ENCODE measurements at places on chromosomes 6 and 20. TPM values are rescaled to one million over a fixed set of nuclear protein-coding genes. Genes with fewer than 3 reads are reported as not detected.

DNA sequence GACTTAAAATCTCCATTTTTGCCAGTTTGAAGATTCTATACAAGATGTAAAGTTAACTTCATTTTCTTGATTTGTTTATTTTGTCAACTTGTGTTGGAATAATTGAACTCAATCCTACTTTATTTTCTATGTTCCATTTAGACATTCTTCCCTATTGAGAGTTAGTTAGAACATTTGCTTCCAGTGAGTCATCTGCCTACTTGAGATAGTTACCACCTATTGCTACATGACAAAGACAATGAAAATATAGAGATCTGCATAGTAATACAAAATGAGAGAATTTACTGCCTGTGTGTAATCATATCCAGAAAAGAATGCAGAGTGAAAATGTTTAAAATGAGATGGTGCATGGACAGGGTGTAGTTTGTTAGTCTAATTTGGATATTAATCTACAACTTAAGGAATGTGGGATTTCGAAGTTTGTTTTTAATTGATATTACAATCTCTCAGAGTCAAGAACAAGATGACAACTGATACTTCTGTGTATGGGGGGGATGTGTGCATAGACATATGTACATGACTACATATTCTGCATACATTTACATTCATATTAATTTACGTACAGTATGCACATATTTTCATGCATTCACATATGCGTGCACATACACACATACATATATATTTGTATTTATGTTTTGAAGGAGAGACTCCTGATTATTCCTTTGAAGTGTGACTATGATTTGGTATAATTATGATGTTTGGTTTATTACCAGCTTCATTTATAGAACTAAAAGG lies 420.1 kb downstream of the NKAIN2 start:
- DNase-seq, result no peak

DNA sequence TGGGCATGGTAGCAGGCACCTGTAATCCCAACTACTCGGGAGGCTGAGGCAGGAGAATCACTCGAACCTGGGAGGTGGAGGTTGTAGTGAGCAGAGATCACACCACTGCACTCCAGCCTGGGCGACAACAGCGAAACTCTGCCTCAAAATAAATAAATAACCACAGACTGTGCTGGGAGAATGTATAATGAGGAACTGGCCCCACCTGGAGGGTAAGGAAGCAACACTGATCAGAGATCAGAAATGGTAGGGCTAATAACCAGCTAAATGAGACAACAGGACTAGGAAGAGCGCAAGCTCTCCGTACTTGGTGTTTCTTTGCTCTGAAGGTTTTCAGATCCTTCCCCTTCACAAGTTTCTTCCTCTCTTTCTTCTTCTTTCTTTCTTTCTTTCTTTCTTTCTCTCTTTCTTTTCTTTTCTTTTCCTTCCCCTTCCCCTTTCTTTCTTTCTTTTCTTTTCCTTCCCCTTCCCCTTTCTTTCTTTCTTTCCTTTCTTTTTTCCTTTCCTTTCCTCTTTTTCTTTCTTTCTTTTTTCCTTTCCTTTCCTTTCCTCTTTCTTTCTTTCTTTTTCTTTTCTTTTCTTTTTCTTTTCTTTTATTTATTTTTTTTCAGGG lies 14.6 kb downstream of the CCM2L start:
- DNase-seq, result no peak

GRCh38 chr6:139891471-139891870 lies 517.0 kb upstream of the CITED2 start:
- DNase-seq, result no peak

DNA sequence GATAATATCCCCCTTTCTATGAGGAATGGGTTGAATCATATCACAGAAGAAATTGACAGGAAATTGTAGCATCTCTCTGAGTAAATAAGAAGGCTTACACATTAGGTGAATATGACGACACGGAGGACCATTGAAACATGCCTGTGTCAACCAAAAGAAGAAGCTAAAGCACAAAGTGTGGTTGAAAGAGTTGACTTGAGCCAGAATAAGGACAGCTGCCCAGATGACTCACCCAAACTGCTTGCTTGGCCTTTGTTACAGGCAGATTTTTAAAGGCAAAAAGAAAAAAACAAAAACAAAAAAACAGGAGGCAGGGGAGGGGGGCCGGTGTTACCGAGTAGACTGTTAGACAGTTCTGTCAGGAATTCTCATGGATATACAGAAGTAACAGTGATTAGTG lies 129.8 kb upstream of the EDN1 start:
- DNase-seq, result peak; percentile 60

- DNase-seq, result no peak
Observed at GRCh38 chr6:10964684-10965083, 77.8 kb downstream of the SYCP2L start.

GRCh38 chr20:57980506-57980905 lies 247.9 kb downstream of the ANKRD60 start:
- no peak for DNase-seq

- DNase-seq, result no peak
Observed at GRCh38 chr20:61605283-61605682, 353.2 kb downstream of the CDH4 start.

GRCh38 chr6:148432462-148433195 lies 90.0 kb downstream of the SASH1 start:
- peak; percentile 89 for DNase-seq

- no peak for DNase-seq
Observed at GRCh38 chr6:43819958-43820357, 49.9 kb downstream of the VEGFA start.

DNA sequence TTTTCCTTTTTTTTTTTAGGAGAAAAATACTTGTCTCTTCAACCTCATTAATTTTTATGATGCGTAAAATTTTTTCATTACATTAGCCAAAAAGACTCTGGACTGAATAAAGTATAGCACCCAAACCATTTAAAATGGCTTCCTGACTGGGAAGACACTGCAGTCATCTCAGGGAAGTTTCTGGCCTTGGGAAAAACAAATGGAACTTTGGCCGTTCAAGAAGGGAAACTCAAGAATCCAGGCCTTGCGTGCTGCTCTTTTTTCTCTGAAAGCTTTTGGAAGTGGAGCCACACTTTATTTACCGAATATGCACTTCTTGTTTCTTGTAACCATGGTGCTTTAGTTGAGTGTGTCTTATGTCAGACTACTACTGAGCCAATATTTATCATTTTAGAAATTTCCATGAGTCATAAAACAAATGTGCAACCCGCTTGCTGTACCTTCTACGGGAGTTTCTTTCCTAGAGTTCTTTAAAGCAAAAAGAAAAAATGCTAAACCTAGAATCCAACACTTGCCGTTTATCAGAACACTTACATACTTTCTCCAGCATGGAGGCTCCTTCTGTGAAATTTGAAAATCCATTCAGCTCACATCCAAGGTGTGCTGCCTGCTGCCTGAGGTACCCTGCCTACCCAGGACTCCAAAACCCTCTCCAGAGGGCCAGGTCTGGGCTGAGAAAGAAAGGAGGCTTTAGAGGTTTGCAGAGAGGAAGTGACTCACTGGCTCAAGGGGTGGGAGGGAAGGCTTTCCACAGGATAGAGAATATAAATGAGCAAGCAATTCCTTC lies 11.5 kb upstream of the DSTN start:
- peak; percentile 97 for DNase-seq

- peak; percentile 78 for DNase-seq
Observed at GRCh38 chr6:39188098-39188450, 41.2 kb downstream of the KCNK5 start.

GRCh38 chr6:116695401-116695800 lies 14.4 kb downstream of the KPNA5 start:
- DNase-seq, result no peak

DNA sequence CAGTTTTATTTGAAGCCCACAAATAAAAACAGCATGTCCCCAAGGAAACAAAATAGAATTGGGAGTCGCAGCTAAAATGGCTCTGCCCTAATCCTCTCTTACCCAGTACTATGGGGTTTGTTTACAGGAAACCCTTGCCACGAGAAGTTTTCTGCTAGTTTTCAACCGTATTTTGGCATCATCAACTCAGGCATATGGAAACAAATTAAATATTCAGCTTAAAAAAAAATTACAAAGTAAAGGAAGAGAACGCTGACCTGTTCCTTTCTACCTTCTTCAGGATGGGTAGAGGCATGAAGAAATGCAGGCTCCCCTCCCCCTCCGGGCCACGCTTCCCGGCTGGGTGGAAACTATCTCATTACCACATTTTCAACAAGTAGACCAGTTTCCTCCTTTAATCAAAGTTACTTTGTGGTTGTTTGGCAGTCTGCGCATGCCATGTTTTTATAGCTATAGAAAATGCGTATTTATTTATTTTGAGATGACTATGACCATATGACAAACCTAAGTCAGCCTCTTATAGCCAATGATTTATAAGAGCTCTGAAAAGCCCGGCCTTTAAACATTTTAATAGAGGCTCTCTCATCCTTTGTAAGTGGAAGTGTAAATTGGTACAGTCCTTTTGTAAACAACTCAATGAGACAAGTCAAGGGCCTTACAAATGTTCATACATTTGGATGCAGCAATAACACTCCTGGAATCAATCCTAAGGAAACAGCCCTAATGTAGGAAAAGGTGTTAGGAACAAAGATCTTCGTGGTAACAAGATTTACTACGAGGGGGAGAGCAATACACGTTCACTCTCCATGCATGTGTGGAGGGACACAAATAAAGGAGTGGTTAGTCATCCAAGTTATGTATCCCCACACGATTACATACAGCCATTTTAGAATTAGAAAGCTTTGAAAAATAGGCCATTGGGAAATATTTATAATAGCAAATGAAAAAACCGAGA lies 16.1 kb upstream of the ZNF217 start:
- peak; percentile 40 for DNase-seq

DNA sequence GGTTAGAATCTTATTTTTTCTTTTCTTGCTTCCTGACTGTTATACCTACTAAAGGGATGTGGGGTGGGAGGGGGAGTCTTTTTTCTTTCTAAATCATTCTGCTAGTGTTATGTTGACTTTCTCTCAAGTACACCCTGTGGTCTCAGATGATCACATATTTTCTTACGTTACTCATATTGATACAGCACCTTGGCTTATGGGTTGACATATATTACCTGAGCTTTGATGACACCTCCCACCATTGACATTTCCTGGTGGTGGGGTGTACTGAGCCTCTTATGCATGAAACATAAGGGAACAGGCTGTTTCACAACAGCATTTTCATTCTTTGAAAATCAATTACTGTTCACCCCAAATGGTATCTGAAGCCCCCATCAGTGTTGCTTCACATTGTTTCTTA lies 169.8 kb downstream of the MMS22L start:
- no peak for DNase-seq

DNA sequence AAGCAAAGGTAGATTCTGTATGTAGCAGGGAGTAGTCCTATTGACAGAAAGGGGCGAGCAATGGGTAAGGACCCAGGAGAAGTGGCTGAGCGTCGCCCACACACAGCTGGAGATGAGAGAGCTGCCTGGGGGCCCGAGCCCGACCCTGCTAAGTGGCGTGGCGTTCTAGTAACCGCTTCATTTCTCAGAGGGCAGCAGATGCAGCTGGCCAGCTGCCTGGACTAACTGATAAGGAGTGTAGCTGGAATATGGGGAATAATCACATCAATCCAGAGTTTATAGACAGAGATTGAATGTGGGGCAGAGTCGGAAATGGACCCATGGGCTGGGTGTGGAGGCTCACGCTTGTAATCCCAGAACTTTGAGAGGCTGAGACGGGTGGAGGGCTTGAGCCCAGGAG lies 64.4 kb downstream of the EZR start:
- DNase-seq, result no peak

DNA sequence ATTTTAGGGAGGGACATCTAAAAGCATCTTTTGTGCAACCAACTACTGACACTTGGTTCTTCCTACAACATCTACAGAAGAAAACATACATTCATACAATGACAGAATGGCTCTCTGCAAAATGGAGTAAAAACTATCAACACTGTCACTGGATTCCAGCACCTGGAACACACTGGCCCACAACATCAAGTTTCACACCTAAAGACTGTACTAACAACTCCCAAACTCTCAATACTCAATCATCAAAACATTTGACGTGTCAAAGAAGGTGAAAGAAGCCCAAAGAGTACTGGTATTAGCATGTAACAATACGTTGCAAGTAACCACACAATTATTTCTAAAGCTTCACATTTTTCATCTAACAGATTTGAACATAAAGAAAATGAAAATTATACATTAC lies 2.1 kb downstream of the CPNE1 start:
- no peak for DNase-seq

- DNase-seq, result no peak
Observed at GRCh38 chr6:51513891-51514747, 573.3 kb downstream of the PKHD1 start.

DNA sequence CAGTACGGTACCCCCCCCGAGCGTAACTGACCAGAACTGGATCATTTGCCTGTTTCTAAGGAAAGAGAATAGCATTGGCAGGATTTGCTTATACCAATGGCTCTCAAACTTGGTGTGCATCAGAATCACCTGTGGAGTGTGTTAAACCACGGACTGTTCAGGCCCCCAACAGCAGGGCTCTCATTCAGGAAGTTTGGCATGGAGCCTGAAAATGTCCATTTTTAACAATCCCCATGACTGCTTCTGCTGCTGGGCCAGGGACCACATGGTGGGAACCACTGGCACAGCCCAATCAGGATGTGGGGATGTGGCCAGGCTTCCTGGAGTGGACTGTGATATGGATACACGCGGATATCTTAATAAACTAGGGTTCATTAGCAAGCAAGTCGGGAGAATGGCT lies 53.9 kb downstream of the GTF2H5 start:
- DNase-seq, result peak; percentile 14

GRCh38 chr20:40435146-40435895 lies 253.7 kb downstream of the MAFB start:
- DNase-seq, result no peak

DNA sequence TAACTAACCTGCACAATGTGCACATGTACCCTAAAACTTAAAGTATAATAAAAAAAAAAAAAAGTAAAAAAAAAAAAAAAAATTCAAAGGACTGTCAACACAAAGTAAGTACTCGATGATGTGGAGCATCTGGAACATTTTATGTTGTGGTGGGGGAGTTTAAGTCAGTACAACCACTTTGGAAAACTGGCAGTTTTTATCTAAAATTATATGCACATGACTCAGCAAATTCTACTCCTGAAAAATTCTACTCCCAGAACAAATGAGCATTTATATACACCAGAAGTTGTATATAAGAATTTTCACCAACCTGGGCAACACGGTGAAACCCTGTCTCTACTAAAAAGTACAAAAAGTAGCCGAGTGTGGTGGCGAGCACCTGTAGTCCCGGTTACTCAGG lies 36.9 kb upstream of the CCDC28A start:
- no peak for DNase-seq

- no peak for DNase-seq
Observed at GRCh38 chr6:36586606-36587005, 7.6 kb upstream of the SRSF3 start.

DNA sequence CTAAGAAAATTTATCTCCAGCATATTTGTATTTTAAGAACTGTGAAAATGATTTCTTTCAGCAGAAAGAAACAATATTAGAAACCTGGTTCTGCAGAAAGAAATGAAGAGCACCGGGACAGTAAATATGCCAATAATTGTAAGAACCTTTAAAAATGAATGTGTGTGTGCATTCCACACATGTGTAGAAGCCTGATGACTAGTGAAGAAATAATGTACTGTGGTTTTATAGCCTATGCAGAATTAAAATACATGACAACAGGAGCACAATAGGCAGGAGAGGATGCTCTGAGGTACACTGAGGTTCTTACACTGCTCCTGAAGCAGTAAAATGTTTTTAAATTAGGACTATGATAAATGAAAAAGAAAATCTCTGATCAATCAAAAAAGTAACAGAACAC lies 48.9 kb downstream of the SNX14 start:
- no peak for DNase-seq

GRCh38 chr6:123022975-123023374 lies 26.9 kb downstream of the CLVS2 start:
- DNase-seq, result peak; percentile 30

GRCh38 chr6:130600880-130601341 lies 226.3 kb upstream of the SMLR1 start:
- no peak for DNase-seq

LAMA2 gene
- 146 TPM for polyA plus RNA-seq

CDSN gene
- polyA plus RNA-seq, result not detected

GSTA2 gene
- polyA plus RNA-seq, result 1.3 TPM

EFCAB8 gene
- not detected for polyA plus RNA-seq
